ENCODE measurements at places on chromosomes 1 and 21.

GRCh38 chr1:116359871-116360270 is 13.2 kb upstream of the ATP1A1 start:
- no peak for DNase-seq
- H3K36me3 ChIP-seq, result no peaks in the 10 kb centered on the region
- no peak overlapping the region for H3K4me3 ChIP-seq
- no peaks in the 10 kb centered on the region for H3K4me1 ChIP-seq
- H3K27me3 ChIP-seq, result no peaks in the 10 kb centered on the region

GRCh38 chr1:226129230-226129629 is 57.3 kb downstream of the ACBD3 start:
- no peak for DNase-seq
- H3K27ac ChIP-seq, result no peak overlapping the region
- H3K4me3 ChIP-seq, result no peak overlapping the region
- no peaks in the 10 kb centered on the region for H3K27me3 ChIP-seq
- H3K4me1 ChIP-seq, result peaks cover 7% of the 10 kb centered on the region

DNA sequence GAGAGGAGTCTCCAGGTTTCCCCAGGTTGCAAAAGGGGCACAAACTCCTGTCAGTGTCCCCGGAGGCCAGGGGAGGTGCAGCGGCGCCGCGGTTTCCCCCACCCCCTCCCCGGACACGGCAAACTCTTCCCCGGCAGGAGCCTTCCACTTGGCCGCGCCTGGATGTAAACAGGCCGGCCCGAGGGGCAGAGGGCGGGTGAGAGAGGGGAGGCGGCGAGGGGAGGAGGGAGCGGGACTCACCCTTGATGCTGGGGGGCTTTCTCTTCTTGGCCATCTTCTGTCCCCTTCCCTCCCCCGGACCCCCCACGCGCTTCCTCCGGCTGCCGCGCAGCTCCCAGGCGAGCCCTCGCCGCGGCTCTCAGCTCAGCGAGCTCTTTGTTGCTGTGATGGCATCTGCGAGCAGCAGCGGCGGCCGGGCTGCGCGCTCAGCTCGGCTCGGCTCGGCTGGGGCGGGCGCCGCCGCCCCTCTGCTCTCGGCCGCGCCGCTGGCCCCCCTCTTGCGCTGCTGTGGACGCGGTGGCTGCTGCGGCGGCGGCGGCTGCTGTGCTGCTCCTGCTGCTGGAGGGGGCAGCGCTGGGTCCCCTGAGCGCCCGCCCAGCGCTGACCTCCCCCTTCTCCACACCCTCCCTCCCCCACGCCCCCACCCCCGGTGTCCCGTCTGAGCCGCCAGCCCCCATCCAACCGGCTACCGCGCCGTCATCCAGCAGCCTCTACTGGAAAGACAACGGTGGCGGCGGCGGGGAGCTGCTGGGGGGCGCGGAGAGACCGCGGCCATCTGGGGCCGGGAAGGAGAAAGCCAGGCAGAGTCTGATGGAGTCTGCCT is 4.9 kb upstream of the SLC44A5 start:
- DNase-seq, result no peak
- H3K27me3 ChIP-seq, result no peaks in the 10 kb centered on the region

GRCh38 chr1:235809688-235810397 is 56.9 kb downstream of the LYST start:
- no peak for DNase-seq
- H3K4me1 ChIP-seq, result no peaks in the 10 kb centered on the region
- H3K4me3 ChIP-seq, result no peak overlapping the region
- H3K36me3 ChIP-seq, result no peaks in the 10 kb centered on the region
- no peak overlapping the region for H3K27ac ChIP-seq
- no peaks in the 10 kb centered on the region for H3K27me3 ChIP-seq

GRCh38 chr21:44581158-44581557 is 754 bp upstream of the KRTAP10-5 start:
- H3K36me3 ChIP-seq, result no peaks in the 10 kb centered on the region
- no peak overlapping the region for H3K4me3 ChIP-seq
- no peaks in the 10 kb centered on the region for H3K4me1 ChIP-seq
- peaks cover 15% of the 10 kb centered on the region for H3K27me3 ChIP-seq
- DNase-seq, result no peak

DNA sequence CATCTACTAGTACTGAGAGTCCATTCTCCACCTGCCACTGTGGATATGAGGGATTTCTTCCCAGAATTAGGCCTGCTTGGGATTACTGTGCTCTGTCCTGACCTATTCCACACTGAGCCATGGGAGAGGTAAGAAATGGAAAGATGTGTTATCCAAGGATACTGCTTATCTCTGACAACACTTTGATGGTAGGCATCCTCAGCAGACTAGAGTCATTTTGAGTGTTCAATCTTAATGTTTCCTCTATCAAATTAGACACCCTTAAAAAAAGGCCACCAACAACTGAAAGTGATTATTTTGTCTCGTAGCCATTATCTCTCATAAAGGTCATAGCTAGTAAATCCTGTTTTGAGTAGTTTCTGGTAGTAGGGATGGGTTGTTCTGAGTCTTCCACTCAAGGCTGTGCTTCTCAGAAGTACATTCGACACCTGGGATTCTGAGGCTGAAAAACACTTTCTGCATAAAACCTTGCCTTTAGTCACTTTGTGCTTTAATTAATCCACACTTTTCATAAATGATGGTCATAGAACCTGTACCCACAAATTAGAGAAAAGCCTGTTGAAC is 8.8 kb downstream of the ATPAF1 start:
- H3K36me3 ChIP-seq, result peaks cover 4% of the 10 kb centered on the region
- no peak for DNase-seq
- no peak overlapping the region for H3K27ac ChIP-seq
- H3K27me3 ChIP-seq, result no peaks in the 10 kb centered on the region
- H3K4me1 ChIP-seq, result no peaks in the 10 kb centered on the region
- no peak overlapping the region for H3K4me3 ChIP-seq

DNA sequence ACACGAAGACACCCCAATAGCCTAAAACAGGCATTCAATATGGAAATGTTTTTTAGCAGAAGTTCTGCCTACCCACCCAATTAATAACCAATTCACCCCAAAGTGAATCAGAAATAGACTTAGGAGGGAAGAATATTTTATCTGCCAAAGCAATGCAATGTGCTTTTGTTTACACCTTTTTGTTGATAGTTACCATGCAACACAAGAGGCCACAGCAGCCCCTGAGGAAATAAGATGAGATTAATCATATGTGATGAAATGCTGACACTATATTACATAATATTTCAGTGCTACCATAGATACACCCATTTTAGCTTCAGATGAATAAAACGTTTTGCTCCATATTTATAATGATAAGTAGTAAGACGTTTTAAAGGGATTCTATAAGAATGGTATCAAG is 60.9 kb upstream of the RGS2 start:
- H3K4me1 ChIP-seq, result no peaks in the 10 kb centered on the region
- DNase-seq, result no peak
- H3K36me3 ChIP-seq, result peaks cover 3% of the 10 kb centered on the region
- no peaks in the 10 kb centered on the region for H3K27me3 ChIP-seq
- H3K27ac ChIP-seq, result no peak overlapping the region

DNA sequence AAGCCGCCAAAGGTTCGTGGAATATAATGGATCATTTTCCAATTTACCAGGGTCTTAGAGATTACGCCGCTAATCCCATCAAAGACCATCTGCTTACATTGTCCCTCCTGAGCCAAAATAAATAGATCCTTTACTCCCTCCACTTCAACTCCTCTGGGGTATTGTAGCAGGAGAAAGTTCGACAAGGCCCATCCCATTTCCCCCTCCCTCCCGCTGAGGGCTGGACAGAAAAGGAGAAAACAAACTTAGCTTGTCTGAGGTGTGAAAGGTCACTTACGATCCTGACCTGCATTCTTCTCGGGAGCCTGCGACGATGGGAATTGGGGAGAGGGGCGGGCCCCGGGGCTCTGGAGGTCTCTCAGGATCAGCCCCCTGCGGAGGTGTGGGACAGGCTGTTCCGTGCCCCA is 60.8 kb downstream of the MEF2D start:
- no peaks in the 10 kb centered on the region for H3K4me1 ChIP-seq
- H3K27me3 ChIP-seq, result peaks cover 3% of the 10 kb centered on the region
- no peaks in the 10 kb centered on the region for H3K36me3 ChIP-seq

DNA sequence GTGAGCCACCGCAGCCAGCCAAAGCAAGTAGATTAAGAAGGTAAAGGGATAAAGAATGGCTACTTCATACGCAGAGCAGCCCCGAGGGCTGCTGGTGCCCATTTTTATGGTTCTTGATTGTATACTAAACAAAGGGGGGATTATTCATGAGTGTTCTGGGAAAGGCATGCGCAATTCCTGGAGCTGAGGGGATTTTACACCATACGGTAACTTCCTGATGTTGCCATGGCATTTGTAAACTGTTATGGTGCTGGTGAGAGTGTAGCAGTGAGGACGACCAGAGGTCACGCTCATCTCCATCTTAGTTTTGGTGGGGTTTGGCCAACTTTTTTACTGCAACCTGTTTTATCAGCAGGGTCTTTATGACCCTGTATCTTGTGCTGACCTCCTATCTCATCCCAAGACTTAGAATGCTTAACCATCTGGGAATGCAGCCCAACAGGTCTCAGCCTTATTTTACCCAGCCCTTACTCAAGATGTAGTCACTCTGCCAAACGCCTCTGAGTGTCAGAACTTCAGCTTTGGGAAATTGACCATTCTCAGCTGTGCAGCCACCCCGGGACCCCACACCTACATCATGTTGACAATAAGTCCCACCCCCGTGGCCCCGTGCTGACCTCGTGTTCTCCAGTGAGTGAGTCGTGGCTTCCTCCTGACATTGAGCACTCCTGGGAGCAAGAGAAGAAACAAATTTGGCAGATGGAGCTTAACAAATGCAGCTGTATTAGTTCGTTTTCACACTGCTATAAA is 149.4 kb upstream of the COL6A1 start:
- H3K27me3 ChIP-seq, result no peaks in the 10 kb centered on the region
- DNase-seq, result no peak
- H3K4me1 ChIP-seq, result no peaks in the 10 kb centered on the region
- no peaks in the 10 kb centered on the region for H3K36me3 ChIP-seq

DNA sequence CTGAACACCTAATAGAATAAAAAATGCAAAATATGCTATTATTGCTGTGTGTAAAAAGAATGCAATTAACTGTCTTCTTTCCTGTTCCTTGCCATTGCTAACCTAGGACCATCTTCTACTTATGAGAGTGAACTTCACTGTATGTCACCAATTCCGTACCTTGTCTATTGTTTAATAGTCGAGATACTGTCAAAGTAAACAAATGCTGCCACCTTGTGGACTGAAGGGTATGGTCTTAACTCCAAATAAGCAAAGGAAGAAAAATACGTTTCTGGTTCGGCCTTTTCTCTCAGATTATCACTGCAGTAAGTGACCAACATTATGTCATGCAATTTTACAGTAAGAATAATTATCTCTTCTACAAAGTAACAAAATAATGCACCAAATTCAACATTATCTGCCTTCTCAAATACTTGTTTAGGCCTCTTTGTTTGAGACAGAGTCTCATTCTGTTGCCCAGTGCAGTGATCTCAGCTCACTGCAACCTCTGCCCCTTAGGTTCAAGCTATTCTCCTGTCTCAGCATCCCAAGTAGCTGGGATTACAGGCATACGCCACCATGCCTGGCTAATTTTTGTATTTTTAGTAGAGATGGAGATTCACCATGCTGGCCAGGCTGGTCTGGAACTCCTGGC is 133.4 kb downstream of the COP1 start:
- no peaks in the 10 kb centered on the region for H3K4me1 ChIP-seq
- no peak overlapping the region for H3K4me3 ChIP-seq
- no peaks in the 10 kb centered on the region for H3K27me3 ChIP-seq

DNA sequence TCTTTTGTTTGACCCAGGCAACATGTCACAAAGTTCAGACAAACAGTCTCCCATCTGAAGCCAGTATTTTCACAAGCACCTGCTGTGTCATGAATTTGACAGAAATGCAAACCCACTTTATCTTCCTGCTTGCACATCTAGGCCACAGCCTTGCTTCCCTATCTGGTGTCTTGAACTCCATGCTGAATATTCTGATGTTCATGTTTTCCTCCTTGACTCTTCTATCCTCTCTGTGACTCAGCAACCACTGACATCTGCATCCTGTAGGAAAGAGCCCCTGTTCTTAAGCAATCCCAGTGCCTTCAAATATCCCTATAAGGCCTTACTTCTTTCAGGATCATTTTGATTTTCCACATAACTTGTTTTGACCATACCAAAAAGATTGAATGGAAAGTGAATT is 6.5 kb downstream of the CD55 start:
- no peak overlapping the region for H3K4me3 ChIP-seq
- H3K27ac ChIP-seq, result no peak overlapping the region
- no peaks in the 10 kb centered on the region for H3K4me1 ChIP-seq
- H3K27me3 ChIP-seq, result no peaks in the 10 kb centered on the region
- DNase-seq, result no peak

DNA sequence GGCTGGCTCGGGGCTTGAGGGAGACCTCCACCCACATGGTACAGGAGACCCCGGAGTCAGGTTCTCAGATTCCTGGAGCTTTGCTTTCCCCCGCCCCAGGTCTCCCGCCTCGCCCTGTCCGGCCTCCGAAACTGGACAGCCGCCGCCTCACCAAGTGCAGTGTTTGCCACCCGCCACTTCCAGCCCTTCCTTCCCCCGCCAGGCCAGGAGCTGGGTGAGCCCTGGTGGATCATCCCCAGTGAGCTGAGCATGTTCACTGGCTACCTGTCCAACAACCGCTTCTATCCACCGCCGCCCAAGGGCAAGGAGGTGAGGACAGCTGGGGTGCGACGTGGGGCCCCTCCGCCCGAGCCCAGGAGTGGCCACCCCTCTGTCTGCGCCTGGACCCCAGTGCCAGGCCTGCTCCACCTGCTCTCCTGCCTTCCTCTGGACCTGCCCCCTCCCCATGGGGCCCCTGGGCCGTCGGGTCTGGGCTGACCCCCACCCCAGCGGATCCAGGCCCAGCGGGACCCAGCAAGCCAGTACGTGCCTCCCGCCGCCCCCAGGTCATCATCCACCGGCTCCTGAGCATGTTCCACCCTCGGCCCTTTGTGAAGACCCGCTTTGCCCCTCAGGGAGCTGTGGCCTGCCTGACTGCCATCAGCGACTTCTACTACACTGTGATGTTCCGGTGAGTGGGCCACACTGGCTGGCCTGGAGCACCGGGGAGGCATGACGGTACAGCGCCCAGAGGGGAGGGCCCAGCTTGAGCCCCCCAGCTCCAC is 8.7 kb downstream of the SELENON start:
- no peak overlapping the region for H3K4me3 ChIP-seq
- H3K4me1 ChIP-seq, result peaks cover 4% of the 10 kb centered on the region
- peak overlapping the region; percentile 68 for H3K27ac ChIP-seq
- H3K27me3 ChIP-seq, result no peaks in the 10 kb centered on the region

DNA sequence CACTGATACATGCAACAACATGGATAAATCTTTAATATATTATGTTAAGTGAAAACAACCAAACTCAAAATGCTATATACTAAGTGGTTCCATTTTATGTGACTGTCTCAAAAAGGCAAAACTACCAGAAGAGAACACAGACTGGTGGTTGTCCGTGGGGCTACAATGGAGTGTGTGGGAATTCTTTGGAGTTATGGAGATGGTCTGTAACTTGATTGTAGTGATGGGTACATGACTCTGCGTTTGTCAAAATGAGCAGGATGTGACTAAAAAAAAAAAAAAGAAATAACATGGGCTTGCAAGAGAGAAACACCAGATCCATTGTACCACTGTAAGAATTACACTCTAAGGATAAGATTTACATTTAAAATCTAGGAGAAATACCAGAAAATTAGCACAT is 52.2 kb upstream of the KIAA1614 start:
- no peak overlapping the region for H3K27ac ChIP-seq
- no peaks in the 10 kb centered on the region for H3K4me1 ChIP-seq
- no peaks in the 10 kb centered on the region for H3K36me3 ChIP-seq
- no peak overlapping the region for H3K4me3 ChIP-seq
- no peak for DNase-seq
- H3K27me3 ChIP-seq, result no peaks in the 10 kb centered on the region

Data from breast epithelium (tissue), 4 donors.